ENCODE measurements at places on chromosomes 7 and 10.

GRCh38 chr7:94127026-94127425 lies 122.9 kb upstream of the BET1 start:
- no peak for DNase-seq

DNA sequence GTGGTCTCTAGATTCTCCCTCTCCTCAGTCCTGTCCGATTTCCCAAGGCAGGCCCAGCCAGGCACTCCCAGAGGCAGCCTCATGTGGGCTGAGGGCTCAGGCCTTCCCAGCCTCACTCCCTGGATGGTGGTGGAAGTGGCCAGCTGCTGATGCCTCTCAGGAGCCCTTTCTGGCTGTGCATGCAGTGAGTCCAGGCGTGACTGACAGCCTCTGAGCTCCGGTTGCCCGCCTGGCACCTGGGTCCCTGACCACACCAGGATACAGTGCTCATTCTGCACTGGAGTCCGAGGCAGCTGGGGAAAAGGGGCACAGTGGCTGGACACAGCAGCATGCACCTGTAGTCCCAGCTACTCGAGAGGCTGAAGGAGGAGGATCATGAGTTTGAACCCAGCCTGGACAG lies 132.6 kb downstream of the CUL2 start:
- no peak for DNase-seq

DNA sequence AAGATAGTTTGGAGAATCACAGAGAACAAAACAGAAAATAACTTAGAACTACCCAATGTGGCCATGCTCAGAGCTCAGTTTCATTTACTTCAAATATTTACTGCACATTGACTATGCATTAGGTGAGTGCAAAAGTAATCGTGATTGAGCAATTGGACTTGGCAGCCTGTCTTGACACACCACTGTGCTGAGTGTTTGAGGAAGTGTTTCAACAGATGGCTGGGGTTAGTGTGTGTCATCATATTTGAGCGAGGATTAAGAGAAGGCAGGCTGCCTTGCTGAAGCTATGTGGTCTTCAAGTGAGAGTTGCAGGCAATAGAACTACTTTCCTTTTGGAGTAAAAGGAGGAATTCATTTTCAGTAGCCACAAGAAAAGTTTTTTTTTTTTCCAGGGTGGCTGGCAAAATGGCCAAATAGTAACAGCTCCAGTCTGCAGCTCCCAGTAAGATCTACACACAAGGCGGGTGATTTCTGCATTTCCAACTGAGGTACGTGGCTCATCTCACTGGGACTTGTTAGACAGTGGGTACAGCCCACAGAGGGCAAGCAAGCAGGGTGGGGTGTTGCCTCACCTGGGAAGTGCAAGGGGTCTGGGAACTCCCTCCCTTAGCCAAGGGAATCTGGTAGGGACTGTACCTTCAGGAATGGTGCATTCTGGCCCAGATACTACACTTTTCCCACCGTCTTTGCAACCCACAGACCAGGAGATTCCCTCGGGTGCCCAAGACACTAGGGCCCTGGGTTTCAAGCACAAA lies 37.6 kb downstream of the AKR1C4 start:
- DNase-seq, result no peak

GRCh38 chr10:126425489-126426065 lies 37.3 kb upstream of the ADAM12 start:
- no peak for DNase-seq

- no peak for DNase-seq
Observed at GRCh38 chr10:24911029-24911428, 41.4 kb downstream of the PRTFDC1 start.

- no peak for DNase-seq
Observed at GRCh38 chr7:121002-121785, 71.2 kb upstream of the FAM20C start.

DNA sequence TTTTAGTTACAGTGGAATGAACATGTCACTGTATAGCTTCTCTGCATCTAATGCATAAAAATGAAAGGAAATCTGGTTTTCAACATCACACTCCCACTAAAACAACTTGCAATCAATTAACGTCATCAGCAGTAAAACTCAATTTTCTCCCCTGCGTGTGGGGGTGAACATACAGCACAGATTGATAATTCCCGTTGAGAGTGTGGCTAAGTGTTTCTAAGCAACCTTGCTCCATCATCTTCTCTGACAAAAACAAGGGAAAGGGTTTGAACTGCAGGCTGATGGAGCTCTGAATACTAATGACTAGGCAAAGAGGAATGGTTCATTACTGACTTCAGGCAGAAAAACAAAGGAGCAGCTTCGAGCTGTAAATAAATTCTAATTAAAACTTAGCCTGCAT lies 238.3 kb downstream of the PARD3 start:
- DNase-seq, result no peak

DNA sequence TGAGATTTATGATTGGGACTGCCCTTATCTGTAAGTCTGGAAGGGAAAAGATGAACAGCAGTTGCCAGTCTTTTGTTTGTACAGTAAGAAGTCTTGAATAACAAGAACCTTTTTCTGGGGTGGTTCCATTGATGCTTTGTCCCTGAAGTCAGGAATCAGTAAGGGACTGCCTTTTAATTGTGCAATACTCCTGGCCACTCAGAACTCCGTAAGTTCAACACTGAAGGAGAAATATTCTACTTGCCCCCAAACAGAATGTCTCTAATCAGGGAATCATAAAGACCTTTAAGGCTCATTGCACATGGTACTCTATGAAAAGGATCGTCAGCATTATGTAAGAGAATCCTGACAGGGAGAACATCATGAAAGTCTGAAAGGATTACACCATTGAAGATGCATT lies 361.4 kb downstream of the EXOC4 start:
- no peak for DNase-seq

DNA sequence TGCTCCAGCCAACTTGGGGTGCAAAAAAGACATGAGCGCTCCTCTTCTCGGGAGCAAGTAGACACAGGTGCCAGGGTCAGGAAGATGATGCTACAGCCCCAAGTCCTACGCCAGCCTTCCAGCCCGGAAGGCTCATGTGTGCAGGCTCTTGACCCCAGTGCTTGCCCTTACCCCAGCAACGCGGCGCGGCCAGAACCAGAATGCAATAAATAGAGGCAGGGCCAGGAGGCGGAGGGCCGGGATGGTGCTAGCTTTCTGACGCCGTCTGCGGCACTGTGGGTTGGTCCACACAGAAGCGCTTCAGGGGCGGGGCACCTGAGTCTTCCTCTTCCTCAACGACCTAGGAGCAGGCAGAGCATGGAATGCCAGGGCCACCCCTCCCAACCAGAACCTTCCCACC lies 15.0 kb upstream of the BAZ1B start:
- no peak for DNase-seq

DNA sequence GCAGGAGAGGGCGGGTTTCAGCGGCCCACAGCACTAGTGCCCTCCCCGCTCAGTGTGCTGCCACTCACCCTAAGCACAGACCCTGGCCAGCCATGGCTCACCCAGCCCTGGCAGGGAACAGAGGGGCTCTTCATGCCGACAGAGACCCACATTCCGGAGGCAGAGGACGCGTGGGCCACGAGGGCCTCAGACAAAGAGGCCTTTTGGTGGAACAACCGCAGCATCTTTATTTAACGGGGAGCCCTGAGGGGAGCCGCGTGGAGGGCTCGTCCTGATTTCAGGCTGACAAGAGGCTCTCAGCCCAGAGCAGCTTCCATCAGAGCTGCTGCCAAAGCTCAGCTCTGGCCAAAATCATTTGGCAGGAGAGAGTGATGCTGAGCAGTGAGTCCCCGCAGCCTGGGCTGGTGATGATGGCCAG lies 127.8 kb downstream of the SH3PXD2A start:
- DNase-seq, result no peak

DNA sequence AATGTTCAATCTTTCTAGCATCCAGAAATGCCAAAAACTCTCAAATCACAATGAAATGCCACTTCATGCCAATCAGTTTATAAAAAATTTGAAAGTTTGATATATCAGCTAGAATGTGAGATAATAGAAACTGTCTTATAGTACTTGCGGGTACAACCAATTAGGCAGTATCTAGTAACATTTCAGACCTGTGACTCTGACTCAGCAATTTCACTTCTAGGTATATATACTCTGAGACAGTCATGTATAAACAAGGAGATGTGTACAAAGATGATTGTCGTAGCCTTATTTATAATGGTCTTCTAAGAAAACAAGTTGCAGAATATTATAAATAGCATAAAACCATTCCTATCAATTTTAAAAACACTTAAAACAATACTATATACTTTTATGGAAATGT lies 252.3 kb upstream of the PODXL start:
- DNase-seq, result no peak

GRCh38 chr10:86170255-86171108 lies 196.1 kb downstream of the GRID1 start:
- no peak for DNase-seq

DNA sequence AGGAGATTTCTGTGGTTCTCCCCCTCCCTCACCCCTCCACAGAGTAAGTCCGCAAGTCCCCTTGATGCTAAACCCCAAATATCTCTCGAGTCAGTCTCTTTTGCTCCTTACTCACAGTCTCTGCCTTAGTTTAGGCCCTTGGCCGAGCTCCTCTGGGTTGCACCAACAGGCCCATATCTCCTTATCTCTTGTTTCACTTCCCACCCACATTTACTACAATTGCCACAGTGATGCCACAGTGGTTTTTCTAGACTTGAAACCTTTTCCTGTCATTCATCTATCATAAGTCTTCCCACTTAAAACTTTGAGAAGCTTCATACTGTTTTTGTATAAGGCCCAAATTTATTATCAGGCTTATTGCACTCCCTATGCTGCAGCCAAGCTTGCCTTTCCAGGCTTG lies 23.4 kb upstream of the NME8 start:
- no peak for DNase-seq

- no peak for DNase-seq
Observed at GRCh38 chr10:111037858-111038257, 39.0 kb upstream of the ADRA2A start.

DNA sequence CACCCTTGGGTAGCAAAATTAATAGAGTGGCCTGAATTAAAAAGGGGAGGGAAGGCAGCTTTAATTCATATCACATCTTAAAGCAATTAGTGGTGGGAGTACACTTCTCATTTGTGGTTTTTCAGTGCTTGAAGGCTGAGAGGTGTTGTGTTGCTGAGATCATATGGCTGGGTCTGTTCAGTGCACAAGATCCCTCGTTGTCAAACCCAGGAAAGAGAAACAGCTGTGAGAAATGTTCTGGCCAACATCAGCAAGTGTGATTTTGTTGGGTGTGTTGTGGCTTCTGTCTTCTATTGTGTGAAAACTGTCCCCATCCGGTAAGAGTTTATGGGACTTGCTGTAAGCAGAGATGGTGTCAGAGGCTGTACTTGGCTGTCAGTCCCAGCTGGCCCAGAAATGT lies 197.9 kb upstream of the BMPER start:
- no peak for DNase-seq

GRCh38 chr7:95238252-95238943 lies 85.9 kb downstream of the PON1 start:
- no peak for DNase-seq

DNA sequence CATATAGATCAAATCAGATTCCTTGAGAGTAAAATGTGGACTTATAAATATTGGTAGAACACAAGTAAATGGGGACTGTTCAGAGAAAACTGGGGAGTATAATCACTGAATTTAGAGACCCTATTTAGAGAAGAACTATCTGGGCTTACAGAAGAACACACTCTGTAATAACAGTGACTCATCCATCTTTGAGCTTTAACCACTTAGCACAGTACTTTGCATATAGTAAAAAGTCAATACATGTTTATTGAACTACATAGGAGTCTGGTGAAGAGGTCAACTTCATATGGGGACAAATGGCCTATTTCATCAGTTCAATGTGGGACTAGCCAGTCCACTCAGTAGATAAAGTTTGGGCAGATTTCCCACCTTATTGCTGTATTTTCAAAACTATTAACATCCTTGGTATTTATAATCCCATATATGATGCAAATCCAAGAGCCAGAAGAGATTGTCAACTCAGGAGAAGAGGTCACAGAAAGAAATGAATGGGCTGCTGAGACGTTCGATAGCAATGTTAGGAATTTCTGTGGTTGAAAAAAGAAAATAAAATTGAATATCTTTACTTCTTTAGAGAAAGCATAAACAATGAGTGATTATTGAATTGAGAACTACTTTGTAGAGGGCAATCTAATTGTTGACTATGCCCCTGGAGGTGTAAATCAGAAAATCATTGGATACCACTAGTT lies 119.3 kb upstream of the CACNA2D1 start:
- DNase-seq, result no peak

DNA sequence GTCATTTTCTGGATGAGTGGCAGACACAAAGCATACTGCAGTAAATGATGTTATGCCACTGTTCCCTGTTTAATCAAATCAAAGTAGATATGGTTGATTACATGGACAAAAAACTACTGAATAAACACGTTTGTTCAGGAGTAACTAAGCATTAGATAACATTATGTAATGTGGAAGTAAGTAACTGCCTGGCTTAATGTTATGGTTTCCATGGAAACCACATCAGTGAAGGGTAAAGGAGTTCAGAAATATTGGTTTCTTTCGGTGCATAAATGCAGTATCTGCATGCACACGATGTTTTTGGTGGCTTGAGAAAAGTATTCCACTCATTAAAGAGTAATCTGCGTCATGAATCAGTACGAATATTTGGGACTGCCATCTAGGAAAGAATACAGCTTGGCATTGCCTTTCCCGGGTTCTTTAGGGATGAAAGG lies 131.3 kb upstream of the PRKCQ start:
- no peak for DNase-seq

- no peak for DNase-seq
Observed at GRCh38 chr7:157500171-157500960, 163.6 kb downstream of the DNAJB6 start.

DNA sequence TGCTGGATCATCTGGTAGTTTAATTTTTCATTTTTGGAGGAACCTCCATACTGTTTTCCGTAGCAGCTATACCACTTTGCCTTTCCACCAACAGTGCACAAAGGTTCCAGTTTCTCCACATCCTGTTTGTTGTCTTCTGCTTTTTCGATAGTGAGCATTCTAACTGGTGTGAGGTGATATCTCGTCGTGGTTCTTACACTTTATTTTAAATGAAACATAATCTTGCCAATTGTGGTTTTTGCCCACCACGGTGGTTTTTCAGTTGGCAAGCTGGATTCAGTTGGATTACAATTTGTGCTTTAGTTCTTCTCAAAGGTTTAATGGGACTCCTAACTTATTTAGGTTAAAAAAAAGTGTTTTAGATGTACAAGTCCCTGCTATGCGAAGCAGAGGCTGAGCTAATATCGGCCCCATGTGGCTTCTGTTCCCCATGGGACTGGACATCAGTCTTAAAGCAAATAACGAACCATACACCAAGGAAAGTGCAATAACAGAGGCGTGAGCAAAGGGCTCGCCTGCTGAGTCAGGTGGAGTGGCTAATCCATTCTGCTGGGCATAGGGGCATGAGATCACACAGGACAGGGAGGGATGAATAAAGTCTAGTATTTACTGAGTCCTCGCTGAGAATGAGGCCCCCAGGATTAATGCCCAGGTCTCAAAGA lies 153.6 kb downstream of the AOAH start:
- no peak for DNase-seq

- no peak for DNase-seq
Observed at GRCh38 chr7:38716397-38716796, 85.2 kb upstream of the AMPH start.

- no peak for DNase-seq
Observed at GRCh38 chr7:112080978-112081377, 125.2 kb downstream of the DOCK4 start.

Measured in stimulated activated CD8-positive, alpha-beta memory T cell treated with anti-CD3 and anti-CD28 coated beads, Interleukin-4, amount 100 ng/mL, for 1 hour (primary cell).